ENCODE measurements at places on chromosomes 13 and 19. TPM values are rescaled to one million over a fixed set of nuclear protein-coding genes. Genes with fewer than 3 reads are reported as not detected.

FUT1 gene
- polyA plus RNA-seq = 1.5 TPM

DNA sequence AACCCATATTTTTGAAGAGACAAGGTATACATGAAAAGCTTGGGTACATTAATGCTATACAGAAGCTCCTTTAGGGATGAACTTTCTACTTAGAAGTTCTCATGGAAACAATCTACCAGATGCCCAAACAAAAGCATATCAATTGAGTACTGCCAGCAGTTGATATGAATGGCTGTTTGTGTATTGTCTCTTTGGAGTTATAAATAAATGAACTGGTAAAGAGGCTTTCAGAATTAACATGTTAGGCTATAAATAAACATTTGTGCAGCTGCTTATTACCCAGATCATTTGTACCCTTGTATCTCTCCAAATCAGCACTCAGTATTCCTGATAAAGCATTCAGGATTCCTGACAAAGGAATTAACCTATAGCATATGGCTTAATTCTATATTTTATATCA is 418.9 kb downstream of the FGF14 start:
- no peak for DNase-seq

DNA sequence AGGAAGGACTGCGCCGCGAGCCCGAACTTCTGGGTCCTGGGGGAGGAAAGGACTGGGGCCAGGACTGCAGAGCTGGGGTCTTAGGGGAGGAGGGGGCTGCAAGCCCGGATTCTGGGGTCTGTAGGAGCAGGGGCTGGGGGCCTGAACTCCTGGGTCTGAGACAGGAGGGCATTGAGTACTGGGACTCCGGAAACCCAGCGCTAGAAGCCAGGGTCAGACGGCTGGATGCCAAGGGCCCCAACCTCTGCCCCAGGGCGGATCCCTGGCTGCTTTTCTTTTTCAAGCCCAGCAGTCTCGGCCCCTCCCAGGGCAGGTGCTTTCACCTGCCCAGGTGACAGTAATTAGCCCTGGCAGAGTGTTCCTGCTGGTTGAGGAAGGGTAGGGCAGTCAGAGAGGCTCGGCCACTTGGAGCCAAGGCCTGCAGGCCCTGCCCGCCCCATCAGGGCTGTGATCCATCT is 2.3 kb downstream of the MYH14 start:
- DNase-seq = no peak

WDR87 gene
- polyA plus RNA-seq = not detected

SPTBN4 gene
- 3.8 TPM for polyA plus RNA-seq

DNA sequence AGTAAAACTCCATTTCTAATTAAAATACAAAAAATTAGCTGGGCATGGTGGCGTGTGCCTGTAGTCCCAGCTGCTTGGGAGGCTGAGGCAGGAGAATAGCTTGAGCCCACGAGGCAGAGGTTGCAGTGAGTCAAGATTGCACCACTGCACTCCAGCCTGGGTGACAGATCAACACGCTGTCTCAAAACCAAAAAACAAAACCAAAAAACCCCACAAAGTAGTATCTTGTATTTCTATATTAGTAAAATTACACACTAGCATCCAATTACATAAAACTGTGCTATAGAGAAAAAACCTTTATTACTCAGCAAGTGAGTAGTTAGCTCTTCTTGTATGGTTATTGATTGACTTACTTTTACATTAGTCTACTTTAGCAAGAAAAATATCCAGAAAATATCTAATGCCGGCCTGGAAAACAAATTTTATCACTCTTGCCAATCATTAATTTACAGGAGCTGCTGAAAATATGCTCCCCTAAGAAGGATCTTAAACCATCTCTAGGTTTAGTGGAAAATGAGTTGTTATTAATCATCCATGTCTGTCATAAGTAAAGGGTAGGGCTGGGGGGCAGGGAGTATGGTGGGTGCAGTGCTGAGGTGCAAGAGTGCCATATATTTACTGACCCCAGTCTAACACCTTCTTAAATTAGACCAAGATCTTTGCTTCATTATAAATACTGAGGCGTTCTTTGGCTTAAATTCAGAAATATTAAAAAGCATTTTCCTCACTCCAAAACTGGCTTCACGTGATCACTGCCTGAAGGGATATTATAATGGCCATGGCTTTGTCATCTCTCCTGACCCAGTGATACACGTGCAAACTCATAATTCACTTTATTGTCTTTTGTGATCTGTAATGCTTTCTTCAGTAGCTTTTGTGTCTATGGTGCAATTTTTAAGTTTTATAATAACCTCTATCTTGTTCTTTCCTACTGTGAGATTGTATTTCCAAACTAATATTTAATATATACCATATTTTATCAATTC is 44.1 kb downstream of the UBL3 start:
- no peak for DNase-seq

TNNI3 gene
- polyA plus RNA-seq = not detected

CNFN gene
- 2.4 TPM for polyA plus RNA-seq

DIAPH3 gene
- 0.18 TPM for polyA plus RNA-seq

SLC1A6 gene
- polyA plus RNA-seq = not detected

ATP4B gene
- polyA plus RNA-seq = not detected

DNA sequence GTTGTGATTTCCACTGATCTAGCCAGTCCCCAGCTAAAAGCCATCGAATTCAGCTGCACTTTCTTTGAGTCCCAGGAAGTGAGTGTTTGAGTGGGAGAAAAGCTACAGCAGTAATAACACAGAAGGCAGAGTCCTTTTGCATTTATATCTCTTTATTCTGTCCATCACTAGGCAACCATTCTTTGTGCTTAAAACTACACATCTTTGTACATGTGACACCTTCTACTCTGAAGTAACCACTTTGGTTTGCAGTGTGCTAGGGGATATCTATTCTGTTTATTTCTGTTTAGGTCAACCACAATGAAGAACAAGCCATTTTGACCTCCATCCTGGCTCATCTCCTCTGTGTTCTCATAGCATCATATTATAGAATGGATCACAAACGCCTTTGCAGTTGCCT is 226.0 kb upstream of the SERP2 start:
- no peak for DNase-seq

DNA sequence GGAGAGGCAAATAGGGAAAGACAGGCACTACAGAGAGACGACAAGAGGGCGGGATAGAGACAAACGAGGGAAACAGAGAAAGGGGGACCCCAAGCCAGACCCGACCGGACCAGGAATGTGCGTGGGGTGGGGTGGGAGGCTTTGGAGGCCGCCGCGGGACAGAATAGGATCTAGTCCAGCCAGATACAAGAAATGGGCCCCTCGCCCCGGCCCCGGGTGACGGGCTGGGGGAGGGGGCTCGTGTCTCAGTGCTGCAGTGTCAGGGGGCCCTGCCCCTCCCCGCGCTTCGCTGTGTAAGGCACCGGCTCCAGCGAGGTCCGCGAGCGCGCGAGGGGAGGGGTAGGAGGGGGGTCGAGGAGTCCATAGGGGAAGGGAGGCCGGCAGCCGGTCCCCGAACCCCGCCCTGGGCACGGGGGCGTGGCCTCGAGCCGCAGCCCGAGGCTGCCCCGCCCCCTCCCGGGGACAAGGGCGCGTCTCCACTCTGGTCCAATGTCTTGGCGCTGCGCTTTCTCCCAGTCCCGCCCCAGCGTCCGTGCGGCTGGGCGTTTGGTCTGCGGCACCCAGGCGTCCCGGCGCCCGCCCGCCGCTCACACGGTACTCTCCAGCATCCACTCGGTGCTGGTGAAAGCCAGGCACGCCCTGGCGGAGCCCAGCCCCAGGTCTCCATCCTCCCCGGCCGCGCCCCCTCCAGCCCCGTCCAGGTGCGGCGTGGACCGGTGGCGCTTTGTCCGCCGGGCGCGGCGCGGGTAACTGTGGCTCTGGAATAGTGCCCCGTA is 11.0 kb downstream of the IFNL1 start:
- DNase-seq = peak; percentile 13

- DNase-seq = no peak
These were observed 15.7 kb downstream of the CAB39L start for GRCh38 chr13:49428041-49428763.
